ENCODE measurements at places on chromosomes 5 and 9.

DNA sequence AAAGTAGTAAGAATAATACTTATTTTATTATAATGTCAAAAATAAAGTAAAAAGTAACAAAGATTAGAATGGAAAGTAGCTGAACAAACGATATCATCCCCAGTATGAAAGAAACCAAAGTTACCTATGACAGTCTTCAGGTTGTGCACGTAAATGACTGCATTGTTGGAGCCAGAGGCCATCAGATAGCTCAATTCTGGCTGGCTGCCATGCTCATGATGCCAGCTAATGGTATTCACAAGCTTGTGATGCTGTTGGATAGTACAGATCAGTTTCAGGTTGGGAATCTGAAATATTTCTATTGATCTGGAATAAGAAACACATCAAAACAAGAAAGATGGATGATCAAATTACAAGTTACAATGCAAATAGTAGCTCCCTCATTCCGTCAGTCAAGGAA lies 21.1 kb downstream of the GEMIN5 start:
- no peak for DNase-seq

DNA sequence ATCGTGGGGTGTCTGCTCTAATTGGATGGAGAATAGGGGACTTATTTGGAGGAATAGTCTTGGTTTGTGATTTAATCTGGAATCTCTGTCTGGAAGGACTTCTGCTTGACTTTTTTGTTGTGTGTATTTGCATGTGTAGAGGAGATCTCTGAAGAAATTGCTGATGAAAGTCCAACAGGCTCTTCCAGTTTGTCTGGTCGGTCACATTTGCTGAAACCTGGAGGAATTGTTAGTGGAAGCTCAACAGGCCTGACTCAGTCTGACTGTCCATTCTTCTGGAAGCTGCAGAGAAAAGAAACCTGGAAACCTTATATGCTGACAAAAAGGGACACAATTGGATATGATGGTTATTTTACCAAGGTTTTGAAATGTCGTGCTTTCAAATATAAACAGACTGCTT lies 33.4 kb upstream of the TENT2 start:
- DNase-seq = no peak

- no peak for DNase-seq
These were observed 74.3 kb downstream of the DCP2 start for GRCh38 chr5:113050721-113051382.

- no peak for DNase-seq
These were observed 68.1 kb downstream of the GDNF start for GRCh38 chr5:37771731-37772130.

DNA sequence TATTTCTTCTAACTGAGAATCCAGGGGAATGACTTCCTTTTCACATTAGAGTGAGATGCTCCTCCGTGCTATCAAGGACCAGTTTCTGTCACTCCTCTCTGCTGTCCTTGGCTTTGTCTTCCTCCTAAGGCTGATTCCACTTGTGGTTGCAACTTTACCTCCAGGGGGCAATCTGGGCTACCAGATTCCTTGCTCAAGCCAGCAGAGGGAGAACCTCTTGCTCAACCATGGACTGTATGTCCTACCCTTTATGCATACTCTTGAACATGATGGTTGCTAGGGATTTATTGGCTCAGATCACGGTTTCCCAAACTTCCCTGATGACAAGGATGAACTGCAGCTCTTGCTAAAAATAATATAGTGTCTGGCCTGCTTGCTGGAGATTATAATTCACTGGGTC lies 24.0 kb downstream of the NNT start:
- no peak for DNase-seq

DNA sequence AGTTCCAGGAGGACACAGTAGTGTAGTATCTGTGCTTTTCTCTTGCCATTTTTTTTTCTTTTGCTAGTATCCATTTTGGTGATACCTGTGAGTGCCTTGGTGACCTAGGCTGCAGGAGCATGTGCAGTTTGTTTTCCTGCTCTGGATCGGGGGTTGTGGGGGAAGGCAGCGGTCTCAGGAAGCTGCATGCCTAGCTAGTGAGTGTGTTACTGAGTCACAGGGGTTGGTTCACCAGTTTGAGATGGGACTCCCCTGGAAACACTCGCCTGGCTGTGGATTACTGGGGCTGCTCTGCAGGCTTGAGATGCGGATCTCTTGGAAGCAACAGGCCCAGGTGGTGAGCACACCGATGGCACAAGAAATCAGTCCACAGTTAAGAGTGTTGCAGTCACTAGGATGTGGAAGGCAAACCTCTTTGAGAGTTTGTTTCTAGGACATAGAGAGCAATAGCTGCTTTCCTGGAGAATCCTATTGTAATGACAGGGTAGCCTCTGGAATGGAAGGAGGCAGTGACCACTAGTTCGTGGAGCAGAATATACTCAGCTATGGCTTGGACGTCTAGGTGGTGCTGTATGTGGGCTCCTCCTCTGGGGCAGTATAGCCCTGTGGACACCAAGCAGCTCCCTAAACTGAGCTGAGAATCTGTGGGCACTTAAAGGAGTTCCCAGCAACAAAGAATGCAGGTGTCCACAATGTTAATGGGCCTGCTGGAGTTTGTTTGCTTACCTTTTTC lies 20.0 kb upstream of the SPATA31E1 start:
- DNase-seq = no peak

- no peak for DNase-seq
These were observed 579.8 kb upstream of the ST8SIA4 start for GRCh38 chr5:101482931-101483330.

GRCh38 chr5:139593716-139594319 lies 32.7 kb downstream of the UBE2D2 start:
- no peak for DNase-seq

GRCh38 chr5:139760066-139761056 lies 35.2 kb upstream of the PSD2 start:
- DNase-seq = no peak

GRCh38 chr9:134046894-134047681 lies 20.7 kb downstream of the BRD3 start:
- no peak for DNase-seq

DNA sequence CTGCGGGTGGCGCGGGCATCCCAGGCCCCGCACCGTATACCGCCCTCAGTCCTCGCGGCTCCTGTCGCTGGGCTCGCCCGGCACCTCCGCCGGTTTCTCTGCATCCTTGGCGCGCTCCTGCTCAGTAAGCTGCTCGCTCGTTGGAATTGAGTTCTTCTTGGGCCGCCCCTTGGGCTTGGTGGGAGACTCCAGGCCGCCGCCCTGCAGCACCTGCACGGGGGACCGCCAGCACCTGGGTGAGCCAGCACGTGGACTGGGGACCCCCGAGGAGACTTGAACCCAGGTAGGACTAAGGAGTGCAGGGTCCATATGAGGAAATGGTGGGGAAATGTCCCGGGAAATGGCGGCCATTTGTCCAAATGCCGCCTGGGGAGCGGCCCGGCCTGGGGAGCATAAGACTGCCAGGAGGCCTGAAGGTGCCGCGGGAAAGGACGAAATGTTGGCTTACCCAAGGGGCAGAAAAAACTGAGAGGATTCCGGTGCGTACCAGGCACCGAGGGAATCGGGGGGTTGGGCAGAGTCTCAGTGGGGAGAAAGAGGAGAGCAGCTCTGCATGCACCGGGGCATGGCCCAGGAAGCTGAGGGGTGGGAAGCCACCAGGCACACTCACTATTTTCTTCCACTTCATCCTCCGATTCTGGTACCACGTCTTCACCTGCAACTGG lies 2.9 kb downstream of the BARX1 start:
- no peak for DNase-seq

GRCh38 chr9:124137944-124138335 lies 119.8 kb upstream of the NEK6 start:
- DNase-seq = no peak

- DNase-seq = no peak
These were observed 364.2 kb downstream of the KIAA0825 start for GRCh38 chr5:94254214-94254613.

DNA sequence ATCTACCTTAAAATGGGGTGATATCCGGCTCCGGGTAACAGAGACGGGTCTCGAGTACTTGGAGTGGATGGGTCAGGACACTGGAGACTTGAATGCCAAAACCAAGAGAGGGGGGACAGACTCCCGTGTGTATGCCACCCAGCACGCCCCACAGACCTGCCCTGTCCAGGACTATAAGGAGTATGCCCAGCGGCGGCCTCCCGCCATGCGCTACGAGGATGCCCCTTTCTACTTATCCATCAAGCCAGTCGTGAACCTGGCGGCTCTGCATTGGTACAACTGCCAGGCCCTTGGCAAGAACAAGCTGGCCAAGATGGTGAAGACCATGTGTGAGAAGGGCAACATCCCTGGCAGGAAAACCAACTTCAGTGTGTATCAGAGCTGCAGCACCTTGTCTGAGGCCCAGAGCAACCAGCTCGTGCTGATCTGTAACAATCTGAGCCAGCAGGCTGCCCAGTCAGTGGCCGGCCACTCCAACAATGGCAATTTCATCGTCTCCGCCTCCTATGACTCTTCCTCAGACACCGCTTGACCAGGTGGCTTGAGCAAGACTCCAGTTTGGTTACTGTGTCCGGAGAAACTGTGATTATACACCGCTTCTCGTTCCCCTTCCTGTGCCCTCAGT lies 99.4 kb downstream of the INIP start:
- DNase-seq = no peak

DNA sequence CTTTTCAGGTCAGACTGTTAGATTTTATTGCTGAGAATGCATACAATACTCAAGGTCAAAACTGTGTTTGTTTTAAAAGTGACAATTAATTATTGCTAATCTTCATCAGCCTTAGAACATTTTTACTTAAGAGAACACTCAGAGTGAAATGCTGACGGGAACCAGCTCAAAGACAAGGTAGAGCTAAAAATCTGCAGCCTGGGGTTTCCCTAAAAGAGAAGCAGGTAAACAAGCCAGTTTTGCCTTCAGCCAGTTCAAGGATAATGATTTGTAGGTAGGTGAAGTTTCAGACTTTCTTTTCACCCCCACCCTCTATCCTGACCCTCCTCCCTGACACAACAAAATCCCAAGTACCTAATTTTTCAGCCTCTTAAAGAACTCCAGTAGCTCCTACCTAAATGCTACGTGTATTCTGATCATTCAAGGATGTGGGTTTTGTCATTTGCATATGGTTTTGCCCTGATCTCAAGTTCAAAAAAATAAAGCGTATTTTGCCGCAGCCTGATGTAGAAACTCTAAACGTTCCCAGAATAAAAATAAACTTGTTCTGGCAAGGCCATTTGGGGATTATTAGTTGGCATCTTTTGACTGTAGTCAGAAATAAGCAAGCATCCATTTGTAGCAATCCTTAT lies 407.2 kb downstream of the EFNA5 start:
- no peak for DNase-seq

- DNase-seq = no peak
These were observed 126.7 kb downstream of the FOXD1 start for GRCh38 chr5:73321757-73322436.

DNA sequence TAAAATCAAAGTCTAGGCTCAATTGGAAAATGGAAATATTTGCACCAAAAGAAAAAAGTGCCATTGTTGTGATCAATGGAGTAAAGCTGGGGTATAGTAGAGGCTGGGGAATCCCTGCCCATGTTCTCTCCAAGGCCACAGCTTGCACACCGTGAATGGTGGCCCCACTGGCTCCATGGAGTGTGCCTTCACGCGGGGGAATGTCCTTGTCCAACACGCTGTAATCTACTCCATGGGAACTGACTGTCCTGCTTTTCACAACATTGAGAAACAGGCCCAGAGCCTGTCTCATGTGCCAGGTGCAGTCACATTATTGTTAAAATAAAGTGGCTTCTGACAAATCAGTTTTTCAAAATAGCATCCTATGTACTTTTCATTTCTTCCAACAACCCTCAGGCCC lies 33.1 kb upstream of the ITGA2 start:
- no peak for DNase-seq

DNA sequence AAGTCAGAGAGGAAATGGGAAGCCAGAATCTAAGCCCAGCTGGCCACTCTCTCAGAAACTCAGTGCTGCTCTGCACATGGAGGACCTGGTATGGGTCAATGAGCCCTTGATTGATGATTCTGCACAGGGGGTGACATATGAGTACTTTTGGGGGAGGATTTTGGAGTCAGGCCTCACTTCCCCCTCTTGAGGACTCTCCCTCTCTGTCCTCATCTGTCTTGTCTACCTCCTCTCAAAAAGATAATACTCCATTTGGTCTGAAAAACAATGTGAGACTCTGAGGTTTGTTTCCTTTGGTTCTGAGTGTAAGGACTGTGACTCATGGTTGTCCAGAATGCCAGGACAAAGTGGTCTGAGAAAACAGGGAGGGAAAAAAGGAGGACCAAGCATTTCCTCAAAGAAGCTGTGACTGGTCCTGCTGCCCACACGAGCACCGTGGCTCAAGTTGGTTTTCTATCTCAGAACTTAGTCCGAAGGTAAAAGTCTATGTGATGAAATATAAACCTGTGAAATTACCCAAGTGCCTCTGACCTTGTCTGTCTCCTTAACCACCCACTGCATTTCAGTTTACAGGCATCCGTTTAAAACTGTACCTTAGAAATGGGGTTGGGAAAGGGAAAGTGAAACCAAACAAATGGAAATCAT lies 11.1 kb downstream of the TTC39B start:
- DNase-seq = no peak

DNA sequence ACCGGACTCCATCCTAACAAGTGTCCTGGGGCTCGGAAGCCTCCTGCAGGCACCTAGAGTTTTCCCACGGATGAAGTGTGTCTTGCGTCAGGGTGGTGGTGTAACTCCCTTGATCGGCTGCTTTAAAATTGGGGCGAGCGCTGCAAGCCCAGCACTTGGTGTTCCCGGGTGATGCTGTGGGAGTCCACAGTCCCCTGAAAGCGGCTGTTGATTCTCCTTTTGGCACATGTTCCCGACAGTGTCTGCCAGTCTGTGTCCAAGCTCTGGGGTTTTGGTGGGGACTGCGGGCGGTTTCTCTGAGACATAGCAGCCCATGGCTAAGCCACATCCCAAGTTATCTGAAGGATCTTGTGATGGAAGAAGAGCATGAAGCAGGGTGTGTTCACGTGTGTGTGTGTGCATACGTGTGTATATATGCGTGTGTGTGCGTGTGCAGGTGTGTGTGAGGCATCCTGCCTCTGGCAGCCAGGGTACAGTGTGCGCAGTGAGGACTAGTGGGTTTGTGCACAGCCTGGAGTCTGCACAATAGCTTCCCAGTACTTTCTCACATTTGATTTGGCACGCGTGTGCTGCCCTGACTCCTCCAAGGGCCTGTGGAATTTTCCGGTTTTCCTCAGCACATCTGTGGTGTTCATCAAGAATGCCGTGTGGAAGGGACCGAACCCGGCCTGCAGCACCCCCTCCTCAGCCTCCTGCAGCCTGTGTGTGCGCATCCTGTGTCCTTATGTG lies 16.9 kb downstream of the SLC25A48 start:
- DNase-seq = no peak

DNA sequence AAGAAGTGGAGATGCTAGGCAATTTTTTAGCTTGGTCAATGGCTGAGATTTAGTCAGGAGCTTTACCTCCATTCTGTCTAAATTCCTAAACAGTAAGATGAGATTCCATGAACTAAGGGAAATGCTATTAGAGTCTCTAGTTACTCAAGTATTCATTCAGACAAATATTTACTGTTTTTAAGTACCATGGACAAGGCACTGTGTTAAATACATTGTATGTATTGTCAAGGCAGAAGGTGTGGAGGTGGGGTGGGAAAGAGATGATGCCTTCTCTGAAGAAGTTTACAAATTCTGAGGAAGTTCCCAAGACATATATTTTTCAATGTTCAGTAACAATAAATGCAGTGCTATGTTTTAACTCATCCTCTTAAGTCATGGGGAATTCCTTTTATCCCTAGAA lies 459.9 kb upstream of the NMUR2 start:
- no peak for DNase-seq

Data from activated CD4-positive, alpha-beta T cell treated with anti-CD3 and anti-CD28 coated beads for 1 hour (primary cell).